ENCODE measurements at places on chromosomes 3 and 15. TPM values are rescaled to one million over a fixed set of nuclear protein-coding genes. Genes with fewer than 3 reads are reported as not detected.

The ADAM10 gene
- 217 TPM for total RNA-seq

The GHRL gene
- not detected for total RNA-seq

The SLC12A1 gene
- total RNA-seq: not detected

The TMA7 gene
- 81.9 TPM for total RNA-seq

The CEMIP gene
- total RNA-seq: 51.9 TPM

The IDH3A gene
- total RNA-seq: 64.4 TPM

The TMIE gene
- not detected for total RNA-seq

The ZPLD1 gene
- total RNA-seq: under 0.01 TPM

The PLA2G4D gene
- not detected for total RNA-seq

The TUSC7 gene
- not detected for total RNA-seq

The ANAPC13 gene
- total RNA-seq: 82.8 TPM

The DUSP7 gene
- 9.3 TPM for total RNA-seq

The PPP1R14D gene
- not detected for total RNA-seq

The PLCL2 gene
- total RNA-seq: 3.8 TPM

The FYCO1 gene
- 16.1 TPM for total RNA-seq

The ISLR gene
- under 0.01 TPM for total RNA-seq

The IL17RB gene
- under 0.01 TPM for total RNA-seq

The CCDC39 gene
- not detected for total RNA-seq

The GOLGA8S gene
- under 0.01 TPM for total RNA-seq

The SLC4A7 gene
- 86.7 TPM for total RNA-seq

The NPAP1 gene
- not detected for total RNA-seq

The CTXN2 gene
- total RNA-seq: not detected

The OCA2 gene
- under 0.01 TPM for total RNA-seq
